GM20000 (cell line): ENCODE measurements at places on chromosomes 5 and 9.

DNA sequence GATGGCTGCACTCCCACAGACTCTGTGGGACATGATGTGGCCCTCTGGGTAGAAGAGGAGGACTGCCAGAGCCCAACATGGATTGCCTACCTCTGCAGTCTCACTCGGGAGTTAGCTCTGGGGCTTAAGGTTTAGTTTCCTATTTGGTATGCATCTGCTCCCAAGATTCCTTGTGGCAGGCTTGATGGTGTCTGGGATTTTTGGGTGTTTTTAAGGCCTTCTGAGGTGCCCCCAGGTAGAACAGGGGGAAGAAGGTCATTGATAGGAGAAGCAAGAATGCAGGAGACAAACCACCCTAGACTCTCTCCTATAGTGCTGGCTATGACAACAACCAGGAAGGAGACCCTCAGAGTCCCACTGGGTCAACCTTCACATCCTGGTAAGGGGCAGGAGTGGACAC lies 46.7 kb upstream of the CXCL14 start:
- DNase-seq: no peak

GRCh38 chr5:125249400-125249799 lies 503.0 kb upstream of the ZNF608 start:
- no peak for DNase-seq

DNA sequence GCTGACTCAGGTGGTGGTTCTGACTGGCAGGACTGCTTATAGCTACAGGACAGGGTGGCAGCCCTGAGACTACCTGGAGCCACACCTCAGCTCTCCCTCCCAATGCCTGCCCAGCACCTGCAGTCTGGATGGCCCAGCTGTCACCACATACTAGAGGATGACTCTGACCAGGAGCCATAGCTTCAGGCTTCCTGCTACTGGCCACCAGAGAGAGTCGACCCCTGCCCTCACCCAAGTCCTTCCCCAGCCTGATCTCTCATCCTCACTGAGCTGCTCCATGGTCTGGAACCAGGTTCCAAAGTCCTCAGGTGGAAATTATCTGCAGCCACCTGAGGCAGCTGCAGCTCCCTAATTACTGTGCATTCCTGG lies 25.6 kb upstream of the TDRD7 start:
- DNase-seq: no peak

DNA sequence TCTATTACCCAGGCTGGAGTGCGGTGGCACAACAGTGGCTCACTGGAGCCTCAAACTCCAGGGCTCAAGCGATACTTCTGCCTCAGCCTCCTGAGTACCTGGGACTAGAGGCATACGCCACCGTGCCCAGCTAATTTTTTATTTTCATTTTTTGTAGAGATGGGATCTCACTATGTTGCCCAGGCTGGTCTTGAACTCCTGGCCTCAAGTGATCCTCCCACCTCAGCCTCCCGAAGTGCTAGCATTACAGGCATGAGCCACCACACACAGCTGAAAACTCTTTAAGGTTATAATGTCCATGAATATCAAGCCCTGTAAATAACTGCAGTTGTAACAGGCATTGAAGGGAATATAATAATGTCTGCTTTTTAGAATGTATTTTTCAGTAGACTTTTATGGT lies 271.2 kb downstream of the AOPEP start:
- no peak for DNase-seq

DNA sequence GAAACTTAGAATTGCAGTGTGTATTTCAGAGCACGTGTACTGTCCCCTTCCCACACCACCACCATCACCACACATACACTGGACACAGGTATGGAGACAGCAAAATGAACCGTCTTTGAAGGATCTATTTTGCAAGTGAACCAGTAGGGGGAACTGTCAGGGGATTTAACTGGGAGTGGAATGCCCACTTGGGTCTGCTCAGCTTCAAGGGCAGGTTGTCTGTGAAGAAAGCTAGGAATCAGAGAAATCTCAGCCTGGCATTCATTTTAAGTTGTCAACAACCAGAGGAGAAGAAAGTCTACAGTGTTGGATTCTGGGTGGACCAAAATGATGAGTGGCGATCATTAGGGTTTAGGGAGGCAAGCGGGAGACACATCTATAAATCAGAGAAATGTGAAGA lies 147.0 kb downstream of the DCP2 start:
- no peak for DNase-seq

- no peak for DNase-seq
These were observed 1584.8 kb upstream of the ACO1 start for GRCh38 chr9:30799527-30800101.

DNA sequence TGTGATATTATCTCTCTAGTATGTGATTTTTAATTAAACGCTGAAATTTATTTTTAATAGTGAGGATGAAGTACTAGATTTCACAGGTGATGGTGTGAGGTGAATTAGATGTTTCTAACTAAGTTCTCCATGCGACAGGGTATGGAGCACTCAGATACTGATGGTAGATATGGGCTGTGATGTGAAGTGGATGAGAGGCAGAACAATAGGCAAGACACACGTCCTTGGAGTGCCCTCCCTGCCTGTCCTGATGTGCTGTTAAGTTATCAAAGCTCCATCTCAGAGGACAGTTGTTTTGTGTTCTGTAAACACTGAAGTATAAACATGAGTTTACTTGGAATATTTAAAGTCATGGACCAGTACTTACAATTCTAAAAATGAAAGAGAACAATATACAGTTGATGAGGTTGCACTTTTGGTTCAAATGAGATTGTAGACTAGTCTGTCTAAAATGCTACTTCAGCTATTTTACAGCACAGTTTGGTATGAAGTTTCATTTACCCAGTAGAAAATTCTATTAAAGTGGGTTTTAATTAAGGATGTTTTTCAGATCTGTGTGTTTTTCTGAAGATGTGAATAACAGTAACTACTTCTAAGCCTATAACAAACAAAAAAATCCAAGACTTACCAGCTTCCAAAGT lies 64.2 kb downstream of the C7 start:
- DNase-seq: no peak
